AG09319 (cell line): ENCODE measurements at places on chromosomes 12 and 14.

DNA sequence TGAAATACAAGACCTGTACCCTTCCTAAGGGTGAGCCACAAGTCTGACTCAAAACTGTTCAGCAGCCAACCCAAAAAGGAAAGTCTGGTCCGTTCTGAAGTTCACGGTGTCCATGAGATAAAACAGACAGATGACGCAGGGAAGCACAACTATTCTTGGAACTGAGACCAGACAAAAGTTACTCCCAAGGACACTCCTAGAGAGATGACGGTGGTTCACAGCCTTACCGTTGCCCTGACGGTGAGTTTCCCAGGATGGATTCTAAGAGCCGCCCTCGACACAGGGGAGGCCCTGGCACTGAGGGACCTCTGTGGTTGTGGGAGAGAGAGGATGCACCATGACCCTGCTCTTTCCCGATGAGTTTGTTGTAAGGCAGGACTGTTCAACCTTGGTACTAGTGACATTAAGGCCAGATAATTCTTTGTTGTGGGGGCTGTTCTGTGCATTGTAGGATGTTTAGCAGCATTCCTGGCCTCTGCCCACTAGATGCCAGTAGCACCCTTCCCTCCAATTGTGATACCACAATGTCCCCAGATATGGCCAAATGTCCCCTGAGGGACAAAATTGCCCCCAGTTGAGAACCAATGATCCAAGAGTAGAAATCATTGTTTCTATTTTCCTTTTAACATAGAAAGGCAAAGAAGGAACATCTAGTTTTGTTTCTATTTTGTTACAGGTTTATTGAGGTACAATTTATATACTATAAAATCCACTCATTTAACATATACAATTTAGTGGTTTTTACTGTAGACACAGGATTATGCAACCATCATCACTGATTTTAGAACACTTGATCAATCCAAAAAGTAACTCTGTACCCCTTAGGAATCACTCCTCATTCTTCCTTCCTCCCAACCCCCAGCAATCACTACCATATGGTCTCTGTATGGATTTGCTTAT is 23.0 kb downstream of the OR10P1 start:
- DNase-seq: no peak

DNA sequence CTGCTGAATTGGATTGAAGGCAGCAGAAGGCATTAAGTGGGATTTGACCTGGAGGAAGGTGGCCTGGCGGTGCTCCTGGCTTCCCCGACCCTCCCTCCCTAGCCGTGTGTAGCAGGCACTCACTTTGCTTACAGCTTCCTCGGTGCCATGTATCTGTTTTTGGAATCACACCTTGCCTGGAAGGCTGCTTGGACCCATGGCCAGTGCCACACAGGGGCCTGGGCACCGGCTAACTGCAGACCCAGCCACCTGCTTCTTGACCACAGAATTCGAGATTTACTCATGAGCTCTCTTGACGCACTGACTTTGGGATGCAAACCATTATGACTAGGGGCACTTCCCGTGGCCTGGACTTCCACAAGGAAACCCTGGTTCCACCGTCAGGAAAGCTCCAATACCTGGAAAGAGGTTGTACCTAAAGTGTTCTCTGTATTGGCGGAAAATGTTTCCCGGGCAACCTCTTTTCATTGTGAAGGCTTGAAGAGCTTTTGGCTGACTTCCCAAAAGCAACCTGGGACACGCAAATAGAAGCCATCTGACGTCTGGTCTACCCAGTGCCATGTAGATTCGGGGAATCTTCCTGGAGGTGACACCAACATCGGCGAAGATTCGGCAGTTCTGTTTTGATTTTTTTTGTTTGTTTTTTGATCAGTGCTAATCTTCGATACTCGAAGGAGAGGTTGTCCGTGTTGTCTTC is 125.6 kb upstream of the RTL1 start:
- DNase-seq: no peak

GRCh38 chr12:65585648-65586602 is 238.4 kb upstream of the HMGA2 start:
- no peak for DNase-seq

GRCh38 chr14:104683653-104684448 is 5.6 kb upstream of the INF2 start:
- DNase-seq: no peak

DNA sequence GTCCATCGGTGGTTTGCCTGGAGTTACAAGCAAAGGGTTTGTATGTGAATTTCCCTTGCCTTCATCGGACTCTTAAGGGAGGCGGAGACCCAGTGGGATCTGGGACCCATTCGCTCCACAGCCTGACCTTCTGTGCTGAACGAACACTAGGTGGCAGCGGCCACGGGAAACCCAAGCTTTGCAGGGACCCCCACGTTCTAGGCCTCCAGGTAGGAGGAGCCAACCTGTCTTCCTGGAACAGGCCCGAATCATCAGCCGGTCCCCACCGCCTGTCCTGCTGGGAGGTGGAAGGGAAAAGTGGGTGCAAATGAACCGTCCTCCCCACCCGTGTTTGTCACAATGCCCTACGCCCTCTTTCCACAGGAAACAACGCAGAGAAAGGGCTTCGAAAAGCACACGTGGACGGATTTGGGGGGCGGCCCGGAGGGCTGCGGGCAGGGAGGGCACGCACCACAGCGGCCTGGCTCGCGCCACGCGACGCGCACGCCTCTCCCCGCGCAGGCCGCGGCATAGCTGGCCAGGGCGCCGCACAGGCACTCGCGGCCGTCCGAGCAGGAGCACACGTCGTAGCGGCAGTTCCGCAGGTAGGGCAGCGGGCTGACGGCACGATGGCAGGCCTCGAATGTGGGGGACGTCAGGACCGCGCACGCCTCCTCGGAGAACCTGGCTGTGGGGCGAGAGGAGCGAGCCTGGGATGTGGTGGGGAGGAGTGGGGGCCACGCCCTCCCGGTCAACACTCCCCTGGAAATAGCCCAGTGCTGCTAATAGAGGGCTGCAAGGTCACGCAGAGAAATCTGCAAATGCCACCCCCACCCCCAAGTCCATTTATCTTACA is 67.8 kb downstream of the VWF start:
- DNase-seq: no peak

DNA sequence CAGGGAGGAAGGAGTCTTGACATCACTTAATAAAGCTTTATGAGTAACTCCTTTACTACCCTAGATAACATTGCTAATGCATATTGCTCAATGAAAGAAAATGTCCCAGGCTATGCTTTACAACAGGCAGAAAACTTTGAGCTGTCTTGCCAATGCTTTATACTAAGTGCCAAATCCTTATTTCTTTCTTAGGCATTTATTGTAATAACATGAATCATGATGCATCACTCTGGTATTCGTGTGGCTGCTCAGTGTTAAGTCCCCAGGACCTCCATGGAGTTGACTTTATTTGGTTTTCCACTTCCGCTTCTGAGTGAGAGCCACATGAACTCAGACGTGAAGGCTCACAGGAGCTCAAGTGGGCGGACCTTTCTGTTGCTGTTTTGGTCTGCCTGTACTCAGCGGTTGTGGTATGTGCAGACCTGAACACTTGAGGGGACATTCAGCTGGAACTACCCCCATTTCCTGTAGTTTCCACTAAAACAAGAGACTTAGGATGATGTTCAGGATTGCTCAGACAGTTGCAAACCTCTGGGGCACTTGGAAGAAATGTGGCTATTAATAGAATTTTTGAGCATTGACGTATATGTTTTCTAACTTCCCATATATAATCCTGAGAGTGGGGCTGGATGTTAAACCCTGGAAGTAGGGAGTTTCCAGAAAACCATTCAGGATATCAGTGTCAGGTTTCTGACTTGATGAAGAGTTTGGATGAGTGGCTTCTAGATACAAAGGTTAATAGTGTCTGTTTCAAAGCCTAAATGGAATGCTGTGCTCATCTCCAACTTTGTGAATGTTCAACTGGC is 258.6 kb downstream of the MSRB3 start:
- DNase-seq: peak; percentile 96

DNA sequence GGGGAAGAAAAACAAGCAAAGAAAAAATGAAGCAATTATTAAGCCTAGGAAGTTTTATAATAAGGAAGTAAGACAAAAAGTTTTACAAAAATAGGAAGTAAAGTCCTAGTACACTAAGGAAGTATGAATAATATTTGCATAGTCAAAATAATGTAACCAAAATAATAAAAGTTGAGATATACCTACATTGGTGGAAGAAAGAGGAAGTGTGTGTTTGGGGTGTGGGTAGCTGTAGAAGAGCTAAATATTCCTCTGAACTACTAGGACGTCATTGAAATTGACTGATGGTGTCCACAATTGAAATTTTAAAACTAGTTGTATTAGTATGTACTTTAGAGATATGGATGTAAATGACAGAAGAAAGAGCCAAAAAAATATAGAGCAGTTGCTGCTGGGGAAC is 228.4 kb upstream of the OTX2 start:
- no peak for DNase-seq

DNA sequence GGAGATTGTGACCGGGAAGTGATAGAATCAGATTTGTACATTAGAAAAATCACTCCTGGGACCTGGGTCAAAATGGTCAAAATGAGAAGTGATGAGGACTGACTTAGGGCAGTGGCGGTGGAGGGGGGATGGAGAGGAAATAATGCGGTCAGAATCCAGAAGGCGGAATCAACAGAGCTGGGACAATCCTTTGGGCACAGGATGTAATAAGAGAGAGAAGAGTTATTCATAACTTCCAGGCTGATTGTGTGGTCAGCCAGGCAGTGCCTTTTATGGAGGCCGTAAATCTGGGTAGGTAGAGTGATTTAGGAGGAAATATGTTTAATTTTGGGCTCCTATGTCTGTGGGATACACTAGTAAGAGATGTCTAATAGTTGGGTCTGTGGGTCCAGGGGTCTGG is 21.6 kb downstream of the FBXL14 start:
- DNase-seq: no peak
